Anterior cingulate cortex (tissue), 58 donors: ENCODE measurements at places on chromosomes 12 and 14.

DNA sequence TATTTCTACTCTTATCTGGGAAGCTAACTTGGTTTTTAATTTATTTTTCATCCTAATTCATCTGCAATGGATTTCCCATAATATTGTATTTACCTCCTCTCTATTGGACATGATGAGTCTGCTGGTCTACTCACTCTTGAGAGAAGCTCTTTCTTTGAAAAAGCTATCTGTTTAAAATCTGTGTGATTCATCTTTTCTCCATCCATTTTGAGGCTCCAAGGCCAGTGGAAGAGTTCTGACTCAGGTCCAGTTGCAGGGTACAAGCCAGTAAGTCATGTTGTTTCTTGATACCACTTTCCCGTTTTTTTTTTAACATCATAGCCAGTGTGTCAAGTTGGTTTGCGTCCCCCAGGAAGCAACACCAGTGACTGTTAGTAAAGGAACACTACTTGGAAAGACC lies 160.3 kb upstream of the BMP4 start:
- no peak for DNase-seq

DNA sequence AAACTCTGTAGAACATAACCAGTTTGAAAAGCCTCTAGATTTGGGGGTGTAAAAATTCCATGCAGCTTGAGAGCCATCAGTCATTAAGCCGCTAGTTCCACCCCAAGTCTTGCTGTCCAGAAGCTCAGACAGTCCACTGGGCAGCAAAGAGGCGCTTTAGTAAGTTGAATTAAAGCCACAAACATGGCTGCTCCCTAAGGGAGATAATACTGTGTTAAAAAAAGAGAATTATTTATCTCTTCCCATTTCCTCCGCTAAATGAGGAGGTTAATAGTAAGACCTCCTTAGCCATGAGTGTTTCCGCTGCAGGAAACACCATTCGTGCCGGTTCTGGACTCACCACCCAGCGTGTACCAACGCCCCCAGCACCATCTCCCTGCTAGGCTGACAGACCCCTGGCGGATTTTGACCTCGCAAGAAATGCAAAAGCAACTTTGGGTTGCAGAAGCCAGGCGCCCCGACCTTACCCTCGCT lies 536 bp downstream of the TM7SF3 start:
- DNase-seq = no peak

- peak; percentile 73 for DNase-seq
Measured at GRCh38 chr12:120356567-120357030, 12.4 kb downstream of the MSI1 start.

DNA sequence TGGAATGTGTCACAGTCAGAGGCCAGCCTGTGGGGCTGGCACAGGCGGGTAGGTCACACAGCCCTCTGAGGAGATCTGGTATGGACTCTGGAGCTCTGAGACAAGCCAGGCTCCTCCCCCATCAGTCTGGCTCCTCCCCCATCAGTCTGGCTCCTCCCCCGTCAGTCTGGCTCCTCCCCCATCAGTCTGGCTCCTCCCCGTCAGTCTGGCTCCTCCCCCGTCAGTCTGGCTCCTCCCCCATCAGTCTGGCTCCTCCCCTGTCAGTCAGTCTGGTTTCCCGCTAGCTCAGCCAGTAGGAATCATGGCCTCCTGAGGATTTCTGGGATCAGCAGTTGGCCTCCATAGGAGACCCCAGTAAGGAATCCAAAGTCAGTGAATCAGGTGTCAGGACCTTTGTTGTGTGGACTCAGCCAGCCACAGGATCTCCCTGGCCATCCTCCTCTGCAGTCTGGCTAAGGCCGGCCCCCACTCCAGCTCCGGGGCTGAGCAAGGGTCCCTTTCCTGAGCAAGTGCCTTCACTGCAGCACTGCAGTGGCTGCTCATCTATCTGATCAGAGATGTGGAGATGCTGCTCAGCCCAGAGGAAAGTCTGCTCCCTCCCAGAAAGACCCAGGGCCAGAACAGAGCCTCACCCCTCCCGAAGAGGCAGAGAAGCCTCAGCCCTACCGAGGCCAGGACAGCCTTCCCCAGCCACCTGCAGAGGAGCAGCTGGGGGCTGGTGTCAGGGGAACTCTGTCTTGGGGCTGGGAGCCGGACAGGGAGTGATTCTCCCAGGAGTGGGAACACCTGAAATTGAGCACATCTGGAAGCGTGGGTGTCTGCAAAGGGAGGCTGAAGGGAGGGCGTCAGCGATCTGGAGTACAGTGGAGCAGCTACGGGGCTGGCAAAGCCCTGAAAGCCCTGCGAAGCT lies 35.7 kb downstream of the IQSEC3 start:
- DNase-seq = no peak

GRCh38 chr12:53179687-53180219 lies 769 bp upstream of the ZNF740 start:
- DNase-seq = peak; percentile 66

GRCh38 chr14:36658123-36659009 lies 3.3 kb upstream of the PAX9 start:
- no peak for DNase-seq

GRCh38 chr14:103362780-103363179 lies 22.4 kb upstream of the MARK3 start:
- no peak for DNase-seq

GRCh38 chr12:92010853-92011701 lies 134.6 kb downstream of the BTG1 start:
- no peak for DNase-seq
